ENCODE measurements at places on chromosomes 11 and 22.

- no peak for DNase-seq
These were observed 590 bp downstream of the SLCO2B1 start for GRCh38 chr11:75151346-75152047.

- no peak for DNase-seq
These were observed 17.4 kb downstream of the ATP5MG start for GRCh38 chr11:118418766-118419165.

- DNase-seq, result no peak
These were observed 72.0 kb upstream of the NARS2 start for GRCh38 chr11:78646564-78647185.

DNA sequence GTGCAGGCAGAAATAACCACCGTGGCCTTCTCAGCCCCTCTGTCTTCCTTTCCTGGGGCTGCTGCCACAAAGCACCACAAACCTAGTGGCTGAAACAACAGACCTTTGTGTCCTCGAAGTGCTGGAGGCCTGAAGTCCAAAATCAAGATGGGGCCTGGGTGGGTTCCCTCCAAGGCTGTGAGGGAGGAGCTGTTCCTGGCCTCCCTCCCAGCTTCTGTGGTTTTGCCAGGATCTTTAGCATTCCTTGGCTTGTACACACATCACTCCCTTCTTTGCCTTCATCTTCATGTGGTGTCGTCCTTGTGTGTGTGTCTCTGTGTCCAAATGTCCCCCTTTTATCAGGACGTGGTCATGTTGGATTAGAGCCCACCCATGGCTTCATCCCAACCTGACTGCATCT is 29.0 kb upstream of the PARVG start:
- DNase-seq, result no peak

GRCh38 chr11:9838961-9839360 is 175.1 kb downstream of the SWAP70 start:
- no peak for DNase-seq

DNA sequence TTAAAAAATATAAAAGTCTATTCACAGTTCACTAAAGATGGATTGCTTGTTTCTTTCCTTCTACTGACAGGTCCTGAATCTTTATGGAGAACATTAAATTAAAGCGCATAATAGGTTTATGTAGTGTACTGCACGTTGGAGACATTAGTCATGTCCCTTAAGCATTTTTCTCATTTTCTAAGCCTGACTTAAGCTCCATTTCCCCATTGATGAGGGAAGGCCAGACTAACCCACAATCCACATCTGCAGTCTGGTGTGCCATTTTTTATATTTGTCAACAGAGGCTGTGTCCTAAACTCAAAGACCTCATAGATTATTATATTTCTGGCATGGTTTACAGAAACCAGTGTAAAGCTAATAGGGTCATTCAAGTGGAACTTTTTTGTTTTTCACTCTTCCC is 39.9 kb downstream of the CADM1 start:
- no peak for DNase-seq

DNA sequence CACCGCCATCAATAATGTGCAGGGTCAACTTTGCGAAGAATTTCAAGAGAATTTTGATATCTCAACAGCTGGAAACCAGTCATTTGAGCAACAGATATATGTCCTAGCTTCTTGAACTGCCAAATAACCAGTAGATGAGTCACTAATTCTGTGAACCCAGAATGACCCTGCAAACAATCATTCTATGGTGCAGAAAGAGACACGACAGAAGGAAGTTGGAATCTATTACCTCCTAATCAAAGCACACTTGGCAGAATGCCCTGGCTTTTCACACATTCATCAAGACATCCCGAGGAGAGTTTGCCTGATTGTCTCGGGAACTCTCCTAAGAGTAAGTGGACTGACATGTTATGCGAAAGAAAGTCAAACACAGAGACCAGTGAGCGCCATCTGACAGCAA is 621.1 kb downstream of the OPCML start:
- no peak for DNase-seq

All from GM12892 (cell line).